ENCODE measurements at places on chromosomes 4 and X.

GRCh38 chr4:98987720-98988119 lies 7.8 kb upstream of the METAP1 start:
- no peak for DNase-seq

DNA sequence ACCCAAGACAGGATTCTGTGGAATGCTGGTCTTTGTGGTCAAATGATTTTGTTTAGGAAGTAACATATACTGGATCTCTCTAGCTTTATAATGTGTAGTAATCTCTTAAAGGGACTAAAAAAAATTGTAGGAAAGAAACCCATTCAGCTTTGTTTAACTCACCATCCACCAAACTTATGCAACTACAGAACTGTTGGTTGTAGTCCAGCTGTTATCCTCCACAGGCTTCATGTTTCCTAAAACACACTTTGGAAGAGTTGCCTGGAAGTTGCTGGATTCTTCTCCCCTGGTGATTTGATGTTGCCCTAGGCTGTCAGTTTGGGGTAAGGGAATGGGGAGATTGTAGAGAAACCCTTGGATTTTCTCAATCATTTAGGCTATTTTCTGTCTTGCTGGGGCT lies 89.3 kb downstream of the RLIM start:
- no peak for DNase-seq

GRCh38 chr4:76704133-76704881 lies 193.6 kb downstream of the SOWAHB start:
- DNase-seq = no peak

- DNase-seq = no peak
Observed at GRCh38 chr4:90503677-90504076, 376.5 kb downstream of the CCSER1 start.

DNA sequence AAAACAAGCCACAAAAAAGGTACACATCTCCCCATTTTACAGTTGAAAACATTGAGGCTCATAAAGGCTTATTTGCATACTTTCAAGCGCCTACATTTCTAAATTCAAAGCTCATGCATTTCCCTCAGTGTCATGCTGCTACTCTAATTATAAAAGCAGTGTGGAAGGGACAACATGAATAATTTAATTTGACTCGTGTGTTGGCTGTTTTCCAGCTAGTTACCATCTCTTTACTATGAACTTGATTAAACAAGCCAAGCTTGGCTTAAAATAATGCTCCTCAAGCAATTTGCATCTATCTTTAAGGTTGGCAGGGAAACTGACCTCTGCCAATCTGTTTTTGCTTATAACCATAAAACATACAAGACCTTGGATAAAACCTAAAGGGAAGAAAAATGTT lies 252.5 kb upstream of the NEIL3 start:
- no peak for DNase-seq

GRCh38 chr4:114272226-114272625 lies 292.8 kb upstream of the ARSJ start:
- no peak for DNase-seq

- DNase-seq = no peak
Observed at GRCh38 chrX:137033774-137034507, at the start of gene GPR101. Gene GPR101 (minus strand): TSS chrX:137033995. CDS start chrX:137031674, 2,321 bp downstream.

DNA sequence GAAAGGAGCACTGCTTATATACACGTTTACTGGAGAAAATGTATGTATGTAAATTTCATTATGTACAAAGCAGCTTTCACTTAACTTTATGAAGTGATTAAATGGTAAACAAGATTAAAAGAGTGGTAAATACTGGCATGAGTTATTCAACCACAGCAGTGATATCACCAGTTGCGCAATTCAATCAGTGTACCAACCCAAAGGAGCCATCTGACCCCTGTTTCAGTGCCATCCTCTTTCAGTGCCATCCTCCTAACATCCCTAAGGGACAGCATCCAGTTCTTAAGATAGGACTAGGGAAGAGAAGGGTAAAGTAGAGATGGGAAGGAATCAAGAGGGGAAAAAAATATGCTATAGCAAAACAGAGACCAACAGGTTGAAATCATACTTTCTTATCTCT lies 16.2 kb downstream of the HPF1 start:
- DNase-seq = no peak

DNA sequence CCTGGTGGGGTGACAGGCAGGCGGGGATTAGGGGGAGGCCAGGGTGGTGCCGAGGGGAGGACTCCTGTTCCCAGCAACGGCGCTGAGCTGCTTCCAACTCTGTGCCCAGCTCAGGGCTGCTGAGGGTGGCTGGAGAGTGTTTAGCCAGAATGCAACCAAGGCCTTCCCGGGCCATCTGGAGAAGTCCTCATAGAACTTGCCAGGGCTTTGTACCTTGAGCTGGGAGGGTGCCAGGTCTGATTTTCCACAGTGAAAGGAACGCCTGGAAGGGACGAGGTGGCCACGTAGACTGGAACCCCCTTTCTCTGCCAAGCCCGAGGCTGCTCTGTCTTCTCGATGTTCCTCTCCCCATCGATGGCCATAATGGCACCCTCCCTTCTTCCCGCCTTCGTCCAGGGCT lies 57.0 kb upstream of the GPR78 start:
- no peak for DNase-seq

DNA sequence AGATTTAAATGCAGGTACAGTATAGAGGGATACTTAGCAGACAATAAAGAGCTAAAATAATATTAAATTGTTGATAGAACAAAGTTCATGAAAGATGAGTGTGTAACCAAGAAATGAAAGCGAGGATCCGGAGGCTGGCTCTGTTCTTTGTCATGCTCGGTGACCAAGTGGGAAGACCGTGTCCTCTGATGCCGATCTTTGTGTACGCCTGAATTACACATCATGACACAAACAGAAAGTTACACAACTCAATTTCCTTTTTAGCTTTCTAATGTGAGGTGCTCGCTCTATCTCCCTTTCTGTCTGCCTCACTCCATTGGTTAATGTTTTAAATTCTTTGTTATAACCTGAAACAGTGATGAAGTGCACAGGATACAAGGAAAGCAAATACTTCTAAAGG lies 114.8 kb upstream of the NEIL3 start:
- no peak for DNase-seq

DNA sequence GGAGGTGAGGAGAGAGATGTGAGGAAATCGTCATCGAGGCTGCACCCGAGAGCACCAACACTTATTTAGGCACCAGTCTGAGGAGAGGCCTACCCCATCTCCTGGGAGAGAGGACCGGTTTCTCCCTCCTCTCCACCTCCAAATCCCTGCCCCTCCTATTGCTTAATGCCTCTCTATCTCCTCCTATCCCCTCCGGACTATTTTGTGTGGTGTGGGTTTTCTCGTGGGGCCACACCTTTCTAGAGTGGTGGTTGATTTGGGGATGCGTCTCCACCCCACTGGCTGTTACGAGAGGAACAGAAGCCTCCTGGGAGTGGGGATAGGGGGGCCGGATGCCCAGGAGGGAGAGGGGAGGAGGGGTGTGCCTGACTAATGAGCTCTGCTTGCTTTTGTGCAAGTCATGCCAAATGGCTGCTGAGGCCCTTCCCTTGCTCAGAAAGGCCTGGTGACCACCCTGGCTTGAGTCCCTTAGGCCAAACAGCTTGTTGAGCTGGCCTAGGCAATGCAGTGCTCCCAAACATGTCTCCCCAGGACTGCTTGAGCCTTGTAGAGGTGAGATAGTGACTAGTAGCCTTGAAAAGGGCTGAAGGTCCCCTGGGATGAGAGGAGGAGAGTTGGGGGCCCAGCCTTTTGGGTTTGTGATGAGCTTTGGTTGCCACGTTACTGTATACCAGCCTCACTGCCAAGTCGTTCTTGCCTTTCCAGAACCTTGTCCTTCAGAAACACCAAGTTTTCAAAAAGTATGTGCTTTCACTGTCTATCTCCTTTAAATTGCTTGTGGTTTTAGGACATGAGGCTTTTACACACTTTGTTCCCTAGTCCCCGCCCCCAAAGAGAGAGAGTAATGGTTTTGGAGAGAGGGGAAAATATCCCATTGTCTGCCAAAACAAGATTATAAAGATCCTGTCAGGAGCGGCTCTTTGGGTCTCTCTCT lies 1.2 kb downstream of the MSN start:
- peak; percentile 20 for DNase-seq

- no peak for DNase-seq
Observed at GRCh38 chrX:8731559-8732395, at the start of gene ANOS1. Gene ANOS1 (minus strand): TSS chrX:8732137. CDS start chrX:8732036, 101 bp downstream.

- no peak for DNase-seq
Observed at GRCh38 chrX:22527302-22527701, 254.6 kb downstream of the CBLL2 start.
